ENCODE measurements at places on chromosomes 6 and 20.

- no peak for DNase-seq
These were observed 293.5 kb downstream of the UTRN start for GRCh38 chr6:144578385-144579350.

DNA sequence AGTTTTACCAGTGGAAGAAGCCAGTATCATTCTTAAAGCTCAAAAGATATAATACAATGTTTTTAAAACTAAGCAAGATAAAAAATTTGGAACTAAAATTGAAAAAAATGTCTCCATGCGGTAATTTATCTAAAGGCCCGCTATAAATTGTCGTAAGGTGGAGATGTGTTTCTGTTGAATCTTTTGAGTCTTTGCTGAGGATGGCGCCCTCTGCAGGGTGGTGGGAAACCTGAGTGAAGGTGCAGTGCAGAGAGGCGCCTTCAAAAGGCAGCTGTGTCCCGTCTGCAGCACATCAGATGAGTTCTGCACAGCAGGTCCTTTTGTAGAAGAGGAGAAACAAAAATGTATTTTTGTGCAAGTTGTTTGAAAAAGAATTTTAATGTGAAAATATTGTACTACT, 29.4 kb upstream of the KIF25 start:
- DNase-seq: no peak

- DNase-seq: no peak
These were observed 866 bp upstream of the MYO6 start for GRCh38 chr6:75748003-75748742.

DNA sequence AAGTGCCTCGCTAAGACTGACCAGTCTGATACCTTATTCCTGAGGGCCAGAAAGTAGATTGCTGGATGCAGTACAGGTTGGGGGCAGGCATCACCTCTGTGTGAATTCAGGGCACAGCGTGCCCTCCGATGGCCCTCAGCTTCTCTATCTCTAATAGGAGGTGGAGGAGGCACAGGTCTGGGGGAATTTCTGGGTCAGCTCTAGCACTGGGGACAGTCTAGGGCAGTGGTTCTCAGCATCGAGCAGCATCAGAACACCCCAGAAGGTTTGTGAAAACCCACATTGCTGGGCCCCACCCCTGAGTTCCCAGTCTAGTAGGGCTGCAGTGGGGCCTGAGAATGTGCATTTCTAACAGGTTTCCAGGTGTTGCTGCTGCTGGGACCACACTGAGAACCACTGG, 166.7 kb downstream of the CDC5L start:
- no peak for DNase-seq

DNA sequence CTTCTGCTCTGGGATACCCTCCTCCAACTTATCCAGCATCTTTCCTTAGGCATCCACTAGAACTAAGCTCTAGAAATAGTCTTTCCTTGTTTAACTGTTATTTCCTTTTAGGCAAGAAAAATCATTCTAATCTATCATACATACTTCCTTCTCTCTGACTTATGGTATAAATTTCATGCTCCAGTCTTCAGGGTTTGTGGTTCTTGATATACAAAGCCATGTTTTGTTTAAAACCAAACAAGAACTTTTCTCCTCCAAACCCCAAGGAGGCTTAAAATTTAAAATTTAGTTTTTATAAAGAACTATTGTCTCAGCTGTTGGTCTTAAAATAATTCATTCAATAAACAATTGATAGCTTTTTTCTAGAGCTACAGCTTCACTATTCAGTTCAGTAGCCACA, 77.2 kb downstream of the CD164 start:
- DNase-seq: no peak

DNA sequence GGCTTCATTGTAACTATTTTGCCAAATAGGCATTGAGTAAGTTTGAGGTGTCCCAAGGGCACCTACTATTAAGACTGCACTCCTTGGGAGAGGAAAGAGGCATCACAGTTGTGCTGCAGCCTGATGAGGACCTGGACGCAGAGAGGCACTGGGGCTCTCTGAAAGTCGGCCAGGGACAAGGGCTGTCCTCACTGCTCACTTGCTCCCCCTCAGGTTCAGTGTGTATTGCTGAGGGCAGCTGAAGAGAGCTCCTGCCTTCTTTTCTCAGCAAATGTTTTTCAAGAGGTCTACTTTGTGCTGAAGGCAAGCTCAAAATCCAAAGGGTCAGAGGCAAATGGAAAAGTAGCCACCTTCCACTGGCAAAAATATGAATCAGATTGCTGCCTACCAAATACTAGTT, 331.8 kb downstream of the RIMS1 start:
- DNase-seq: no peak

- no peak for DNase-seq
These were observed 152.8 kb downstream of the CARMIL1 start for GRCh38 chr6:25431975-25432307.

GRCh38 chr6:117506180-117506835, 23.8 kb downstream of the DCBLD1 start:
- no peak for DNase-seq

DNA sequence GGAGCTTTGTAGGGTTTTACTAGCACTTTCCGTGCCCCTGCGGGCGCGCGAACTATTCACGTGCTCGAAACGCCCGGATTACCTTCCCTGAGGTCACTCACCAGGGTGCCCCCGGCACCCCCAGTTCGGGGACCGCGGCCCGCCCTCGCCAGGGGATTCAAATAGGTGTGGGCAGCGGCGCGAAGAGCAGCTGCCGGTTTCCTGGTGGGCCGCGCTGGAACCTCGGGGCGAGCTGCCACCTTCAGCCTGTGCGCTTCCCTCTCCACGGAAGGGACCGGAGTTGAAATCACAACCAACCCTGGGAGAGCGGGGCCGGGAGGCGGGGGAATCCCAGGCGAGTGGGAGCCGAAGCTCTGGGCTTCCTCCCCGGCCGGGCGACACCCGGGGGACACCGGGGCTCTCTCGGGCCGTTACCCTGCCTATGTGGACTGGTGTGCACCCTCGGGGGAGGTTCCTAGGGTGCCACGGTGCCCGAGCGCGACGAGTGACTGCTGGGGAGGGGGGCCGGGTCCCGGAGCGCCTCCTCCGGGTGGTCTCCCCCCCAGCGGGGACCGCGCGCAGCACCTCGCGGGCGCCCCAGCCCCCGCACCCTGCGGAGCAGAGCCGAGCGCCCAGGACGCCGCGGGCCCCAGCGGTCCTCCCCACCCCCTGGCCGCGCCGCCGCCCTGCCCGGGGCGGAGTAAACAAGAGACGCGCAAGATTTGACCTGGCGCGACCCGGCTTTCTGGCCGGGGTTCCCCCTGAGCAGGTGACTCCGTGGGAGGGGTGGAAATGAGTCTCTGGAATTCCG, 2.1 kb upstream of the HIVEP2 start:
- DNase-seq: peak; percentile 66

DNA sequence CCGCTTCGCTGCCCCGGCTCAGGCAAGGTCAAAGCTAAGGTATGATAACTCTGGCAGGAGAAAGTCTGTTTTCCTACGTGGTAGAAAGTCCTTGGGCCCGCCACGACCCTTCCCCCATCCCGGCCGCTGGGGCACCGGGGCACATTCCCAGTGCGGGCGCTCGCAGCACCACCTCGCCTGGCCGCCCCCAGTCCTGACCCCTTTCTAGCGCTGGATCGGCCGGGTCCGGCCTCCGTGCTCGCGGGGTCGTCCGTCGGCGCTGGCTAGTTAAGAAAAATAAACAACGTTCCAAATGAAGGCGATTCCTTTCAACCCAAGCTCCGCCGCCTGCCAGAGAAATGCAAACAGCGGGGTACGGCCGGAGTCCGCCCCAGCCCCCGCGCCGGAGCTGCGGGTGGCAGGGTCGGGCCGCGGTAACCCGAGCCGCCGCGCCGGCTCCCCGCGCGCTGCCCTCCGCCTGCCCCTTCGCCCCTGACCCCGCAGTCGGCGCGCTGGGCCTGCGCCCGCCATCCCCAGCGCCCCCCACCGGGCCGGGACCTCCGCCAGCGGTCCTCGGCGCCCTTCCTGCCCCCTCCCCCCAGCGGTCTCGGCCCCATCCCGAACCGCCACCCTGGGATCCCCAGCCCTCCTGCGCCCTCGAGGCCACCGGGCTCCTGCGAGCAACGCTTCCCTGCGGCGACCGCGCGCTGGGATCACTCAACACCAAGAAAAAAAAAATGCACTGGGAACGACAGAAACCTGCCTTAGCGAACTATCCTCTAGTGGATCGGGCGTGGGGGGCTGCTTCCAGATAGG, 37.6 kb downstream of the NCR2 start:
- DNase-seq: no peak

DNA sequence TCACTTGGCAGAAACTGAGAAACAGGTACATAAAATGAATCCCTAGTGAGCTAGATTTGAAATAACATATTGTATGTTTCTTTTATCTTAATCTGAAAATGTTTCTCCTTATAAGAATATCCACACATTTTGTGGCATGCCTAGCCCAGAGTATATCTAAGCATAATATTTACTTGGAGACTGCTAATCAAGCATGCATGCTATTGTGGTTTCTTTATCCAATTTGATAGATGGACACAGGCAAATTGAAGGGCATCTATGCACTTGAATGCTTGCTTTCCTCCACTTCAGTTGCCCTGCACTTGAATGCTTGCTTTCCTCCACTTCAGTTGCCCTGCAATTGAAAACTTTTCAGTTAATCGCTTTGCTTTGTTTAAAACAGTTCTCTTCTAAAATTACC, 729.8 kb downstream of the TBC1D32 start:
- DNase-seq: no peak

DNA sequence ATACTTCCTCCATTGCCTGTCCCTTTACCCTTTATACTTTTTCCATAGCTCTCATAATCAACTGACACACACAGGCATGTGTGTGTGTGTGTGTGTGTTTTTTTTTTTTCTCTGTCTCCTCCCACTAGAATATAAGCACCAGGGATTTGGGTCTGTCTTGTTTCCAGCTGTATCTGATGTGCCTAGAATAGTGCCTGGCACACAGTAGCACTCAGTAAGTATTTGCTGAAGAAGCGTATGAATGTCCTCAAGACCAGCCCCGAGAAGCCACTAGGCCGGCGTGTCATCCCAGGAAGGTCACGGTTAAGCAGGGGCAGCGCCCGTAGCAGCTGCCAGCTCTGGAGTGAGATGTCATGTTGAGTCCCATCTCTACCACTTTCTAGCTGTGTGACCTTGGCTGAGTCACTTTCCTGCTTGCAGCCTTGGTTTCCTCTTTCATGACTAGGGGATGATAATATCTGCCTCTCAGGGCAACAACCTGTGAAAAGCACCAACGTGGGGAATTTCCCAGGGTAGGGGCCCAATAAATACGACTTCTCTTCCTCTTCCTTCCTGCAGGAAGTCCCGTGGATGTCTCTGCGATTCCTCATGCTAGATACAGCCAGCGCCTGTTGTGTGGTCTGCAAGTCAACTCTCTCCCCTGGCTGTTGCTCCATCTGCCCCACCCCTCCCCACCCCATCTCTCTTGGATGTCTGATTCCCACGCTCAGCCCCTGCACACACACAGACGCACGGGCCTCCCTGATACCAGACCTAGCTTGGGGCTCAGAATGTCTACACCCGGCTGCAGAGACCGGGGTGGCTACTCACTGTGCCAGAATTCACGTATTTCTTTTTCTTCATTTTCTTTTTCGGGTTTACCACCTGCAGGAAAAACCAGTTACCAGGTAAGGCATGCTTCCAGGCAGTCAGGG, 58.1 kb downstream of the RAB44 start:
- no peak for DNase-seq

- no peak for DNase-seq
These were observed 15.7 kb upstream of the HLA-C start for GRCh38 chr6:31287619-31288018.

DNA sequence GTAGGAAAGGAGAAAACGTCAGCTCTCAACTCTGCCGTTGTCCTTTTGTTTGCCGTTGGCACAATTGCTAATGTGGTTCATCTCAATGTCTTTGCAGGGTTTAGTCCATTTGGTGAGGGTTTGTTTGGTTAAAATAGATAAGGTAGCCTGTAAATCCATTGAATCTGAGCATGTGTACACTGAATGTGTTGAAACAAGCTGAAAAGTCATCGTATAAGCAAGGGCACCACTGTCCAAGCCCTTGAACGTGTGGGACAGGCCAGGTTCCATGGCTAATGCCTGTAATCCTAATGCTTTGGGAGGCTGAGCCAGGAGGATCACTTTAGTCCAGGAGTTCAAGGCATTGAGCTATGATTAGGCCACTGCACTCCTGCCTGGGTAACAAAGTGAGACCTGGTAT, 224.7 kb upstream of the PLCB4 start:
- no peak for DNase-seq

GRCh38 chr6:51725155-51725554, 362.3 kb downstream of the PKHD1 start:
- no peak for DNase-seq

DNA sequence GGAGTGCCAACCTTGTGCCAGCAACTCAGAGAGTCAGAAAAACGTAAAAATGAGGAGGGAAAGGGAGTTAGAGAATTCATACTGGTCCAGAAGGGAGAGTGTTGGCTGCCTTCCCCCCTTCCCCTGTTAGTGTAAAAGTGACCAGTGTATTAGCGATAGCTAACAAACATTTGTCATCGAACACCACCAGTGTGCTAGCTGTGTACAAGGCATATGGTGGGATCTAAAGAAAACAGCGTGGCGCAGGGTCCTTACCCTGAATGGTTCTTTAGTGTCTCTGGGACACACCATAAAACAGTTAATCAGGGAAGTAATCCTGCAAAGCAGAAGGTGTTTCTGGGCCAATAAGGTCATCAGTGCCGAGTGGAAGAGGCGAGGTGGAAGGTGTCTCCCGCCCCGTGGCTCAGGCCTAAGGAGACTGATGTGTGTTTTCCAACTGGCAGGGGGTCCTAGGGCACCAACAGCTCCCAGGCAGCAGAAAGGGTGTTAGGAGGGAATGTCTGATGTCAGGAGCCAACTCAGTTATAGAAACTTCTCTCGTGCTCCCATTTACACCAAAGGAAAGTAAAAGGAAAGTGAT, 91.9 kb downstream of the TCP11 start:
- no peak for DNase-seq

- DNase-seq: no peak
These were observed 281.8 kb downstream of the DHX35 start for GRCh38 chr20:39243962-39244361.
